ENCODE measurements at places on chromosomes 5 and 9. TPM values are rescaled to one million over a fixed set of nuclear protein-coding genes. Genes with fewer than 3 reads are reported as not detected.

GFI1B gene
- not detected for total RNA-seq

ITK gene
- total RNA-seq, result not detected

CNTLN gene
- 5.0 TPM for total RNA-seq

GABRG2 gene
- total RNA-seq, result not detected

MLLT3 gene
- 16.9 TPM for total RNA-seq

SSBP2 gene
- 7.2 TPM for total RNA-seq

PROB1 gene
- 1.4 TPM for total RNA-seq

EGFLAM gene
- total RNA-seq, result 0.63 TPM

CFAP90 gene
- not detected for total RNA-seq

CHSY3 gene
- 0.78 TPM for total RNA-seq
